ENCODE measurements at places on chromosomes 6 and 20. TPM values are rescaled to one million over a fixed set of nuclear protein-coding genes. Genes with fewer than 3 reads are reported as not detected.
A peak's percentile ranks its signal among the peaks of the same experiment; 100 is the strongest.

DLK2 gene
- 0.90 TPM for total RNA-seq

MUC22 gene
- not detected for total RNA-seq

IRF4 gene
- total RNA-seq, result not detected

PRSS35 gene
- 6.7 TPM for total RNA-seq

CYP39A1 gene
- not detected for total RNA-seq

RBPJL gene
- not detected for total RNA-seq

NKX2-2 gene
- total RNA-seq, result not detected

CLDN20 gene
- not detected for total RNA-seq

EDN1 gene
- total RNA-seq, result 8.6 TPM

CDH22 gene
- total RNA-seq, result not detected

MTHFD1L gene
- 53.2 TPM for total RNA-seq

TMC2 gene
- total RNA-seq, result not detected

LIN28B gene
- total RNA-seq, result not detected

CRYBG1 gene
- 1.1 TPM for total RNA-seq

FAM83C gene
- not detected for total RNA-seq

HMGN4 gene
- 50.2 TPM for total RNA-seq

DBNDD2 gene
- 1.3 TPM for total RNA-seq

DNA sequence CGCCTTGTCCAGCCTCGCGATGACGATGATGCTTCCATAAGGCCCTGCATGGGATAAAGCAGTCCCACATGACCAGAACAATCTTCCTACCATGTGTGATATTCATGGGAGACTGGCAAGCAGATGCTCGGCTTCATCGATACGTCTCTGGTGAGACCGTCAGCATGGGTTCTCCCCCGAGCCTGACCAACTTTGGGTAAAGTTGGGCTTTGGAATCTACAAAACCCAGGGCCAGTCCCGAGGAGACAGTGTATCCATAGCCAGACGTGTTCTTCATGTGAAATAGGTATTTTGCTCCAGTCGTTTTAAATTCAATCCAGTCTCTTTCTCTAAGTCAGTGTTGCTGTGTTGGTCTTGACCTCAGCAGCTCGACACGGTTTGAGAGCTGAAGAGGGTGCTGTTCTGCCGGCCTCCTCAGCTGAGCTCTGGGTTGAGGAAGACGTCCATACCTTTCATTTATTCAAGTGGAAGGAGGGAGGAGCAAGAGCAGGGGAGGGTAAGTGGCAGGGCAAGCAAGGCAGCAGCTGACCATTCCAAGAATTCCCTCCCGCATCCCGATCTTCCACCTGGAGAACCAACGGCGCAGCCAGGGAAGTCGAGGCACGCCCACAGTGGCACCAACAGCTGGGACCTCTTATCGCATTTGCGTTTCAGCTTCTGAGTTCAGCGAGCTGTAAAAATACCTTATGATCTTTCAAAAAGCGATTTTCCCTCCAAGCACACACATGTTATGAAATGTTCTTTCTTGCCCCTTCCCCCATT is 64.0 kb upstream of the THBS2 start:
- no peak for DNase-seq

- DNase-seq, result no peak
Measured at GRCh38 chr6:147447835-147448611, 60.5 kb upstream of the SAMD5 start.

DNA sequence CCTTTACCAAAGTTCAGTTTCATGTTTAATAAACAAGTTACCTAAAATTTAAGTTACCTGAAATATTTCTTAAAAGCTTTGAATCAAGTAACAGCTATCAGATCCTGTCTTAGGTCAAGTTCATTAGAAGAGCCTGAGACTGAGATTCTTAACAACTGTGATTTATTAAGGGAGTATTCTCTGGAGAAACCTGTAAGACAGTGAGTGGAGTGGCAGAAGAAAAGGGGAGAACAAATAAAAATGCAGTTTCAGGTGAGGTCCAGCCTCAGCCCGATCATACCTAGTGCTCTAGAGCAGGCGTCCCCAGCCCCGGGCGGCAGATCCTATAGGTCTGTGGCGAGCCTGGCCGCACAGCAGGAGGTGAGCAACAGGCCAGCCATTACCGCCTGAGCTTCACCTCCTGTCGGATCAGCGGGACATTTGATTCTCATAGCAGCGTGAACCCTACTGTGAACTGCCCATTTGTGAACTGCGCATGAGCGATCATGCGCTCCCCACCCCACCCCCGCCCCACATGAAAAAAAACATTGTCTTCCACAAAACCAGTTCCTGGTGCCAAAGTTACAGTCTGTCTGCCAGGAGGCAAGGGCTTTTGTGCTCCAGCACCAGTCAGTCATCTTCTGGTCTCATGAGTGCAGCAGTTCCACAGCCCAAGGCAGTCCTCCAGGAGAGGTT is 59.2 kb upstream of the ADGRB3 start:
- DNase-seq, result no peak

DNA sequence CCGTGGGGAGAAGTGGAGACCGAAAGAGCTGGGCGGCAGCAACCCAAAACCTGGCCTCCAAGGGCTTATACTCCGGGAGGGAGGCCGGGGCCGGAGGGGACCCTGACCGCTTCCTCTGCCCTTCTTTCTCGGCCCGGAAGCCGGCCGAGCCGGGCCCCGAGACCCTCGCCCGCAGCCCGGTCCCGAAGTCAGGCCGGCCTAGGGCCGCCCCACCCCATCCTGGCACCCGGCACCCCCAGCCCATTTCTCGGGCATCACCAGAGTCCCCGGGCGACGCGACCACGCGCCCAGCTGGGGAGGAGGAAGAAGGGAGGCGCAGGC is 572 bp upstream of the ZDHHC14 start:
- no peak for DNase-seq

GRCh38 chr6:1703091-1703855 is 93.6 kb downstream of the FOXC1 start:
- no peak for DNase-seq

- DNase-seq, result peak; percentile 9
Measured at GRCh38 chr6:150177952-150178520, 35.2 kb downstream of the PPP1R14C start.

- no peak for DNase-seq
Measured at GRCh38 chr20:37257988-37258387, 3.6 kb downstream of the GHRH start.

- no peak for DNase-seq
Measured at GRCh38 chr6:40472353-40472752, 114.8 kb downstream of the LRFN2 start.

GRCh38 chr6:27755768-27756167 is 156.4 kb downstream of the OR2B2 start:
- no peak for DNase-seq

- peak; percentile 86 for DNase-seq
Measured at GRCh38 chr6:145669627-145670034, 65.7 kb downstream of the EPM2A start.

DNA sequence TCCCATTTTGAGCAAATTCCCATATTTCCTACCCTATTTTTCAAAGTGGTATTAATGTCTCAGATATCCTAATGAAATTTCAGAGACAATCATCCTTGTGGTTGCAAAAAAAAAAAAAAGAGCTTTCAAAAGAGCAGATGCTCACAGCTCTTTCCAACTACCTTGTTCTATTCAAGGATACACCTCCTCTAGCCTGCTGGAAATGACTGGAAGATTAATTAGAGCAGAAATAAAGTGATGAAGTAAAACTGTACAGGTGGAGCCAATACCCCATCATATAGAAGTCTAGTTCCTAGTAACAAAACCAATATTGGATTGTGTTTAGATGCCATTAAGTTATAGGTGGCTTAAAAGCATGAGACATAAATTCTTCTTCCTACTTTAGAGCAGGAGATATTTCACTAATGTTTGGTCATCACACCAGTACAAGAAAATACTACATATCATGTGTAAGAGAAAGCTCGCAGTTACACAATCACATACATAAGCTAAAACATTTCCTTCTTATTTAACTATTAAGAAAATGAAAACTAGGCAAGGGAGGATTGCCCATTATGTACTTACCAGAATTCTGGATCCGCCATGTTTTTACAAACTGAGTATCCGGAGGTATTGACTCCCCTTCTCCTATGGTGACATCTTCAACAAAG is 42.4 kb downstream of the ILRUN start:
- DNase-seq, result no peak

DNA sequence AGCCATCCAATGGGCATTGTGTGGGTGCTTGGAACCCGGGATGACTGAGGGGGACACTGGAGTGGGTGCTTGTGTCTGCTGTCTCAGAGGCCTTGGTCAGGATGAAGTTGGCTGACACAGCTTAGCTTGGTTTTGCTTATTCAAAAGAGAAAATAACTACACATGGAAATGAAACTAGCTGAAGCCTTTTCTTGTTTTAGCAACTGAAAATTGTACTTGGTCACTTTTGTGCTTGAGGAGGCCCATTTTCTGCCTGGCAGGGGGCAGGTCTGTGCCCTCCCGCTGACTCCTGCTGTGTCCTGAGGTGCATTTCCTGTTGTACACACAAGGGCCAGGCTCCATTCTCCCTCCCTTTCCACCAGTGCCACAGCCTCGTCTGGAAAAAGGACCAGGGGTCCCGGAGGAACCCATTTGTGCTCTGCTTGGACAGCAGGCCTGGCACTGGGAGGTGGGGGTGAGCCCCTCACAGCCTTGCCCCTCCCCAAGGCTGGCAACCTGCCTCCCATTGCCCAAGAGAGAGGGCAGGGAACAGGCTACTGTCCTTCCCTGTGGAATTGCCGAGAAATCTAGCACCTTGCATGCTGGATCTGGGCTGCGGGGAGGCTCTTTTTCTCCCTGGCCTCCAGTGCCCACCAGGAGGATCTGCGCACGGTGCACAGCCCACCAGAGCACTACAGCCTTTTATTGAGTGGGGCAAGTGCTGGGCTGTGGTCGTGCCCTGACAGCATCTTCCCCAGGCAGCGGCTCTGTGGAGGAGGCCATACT is 49.4 kb downstream of the PYGB start:
- DNase-seq, result no peak

- no peak for DNase-seq
Measured at GRCh38 chr20:63846128-63846771, 15.0 kb upstream of the ABHD16B start.

DNA sequence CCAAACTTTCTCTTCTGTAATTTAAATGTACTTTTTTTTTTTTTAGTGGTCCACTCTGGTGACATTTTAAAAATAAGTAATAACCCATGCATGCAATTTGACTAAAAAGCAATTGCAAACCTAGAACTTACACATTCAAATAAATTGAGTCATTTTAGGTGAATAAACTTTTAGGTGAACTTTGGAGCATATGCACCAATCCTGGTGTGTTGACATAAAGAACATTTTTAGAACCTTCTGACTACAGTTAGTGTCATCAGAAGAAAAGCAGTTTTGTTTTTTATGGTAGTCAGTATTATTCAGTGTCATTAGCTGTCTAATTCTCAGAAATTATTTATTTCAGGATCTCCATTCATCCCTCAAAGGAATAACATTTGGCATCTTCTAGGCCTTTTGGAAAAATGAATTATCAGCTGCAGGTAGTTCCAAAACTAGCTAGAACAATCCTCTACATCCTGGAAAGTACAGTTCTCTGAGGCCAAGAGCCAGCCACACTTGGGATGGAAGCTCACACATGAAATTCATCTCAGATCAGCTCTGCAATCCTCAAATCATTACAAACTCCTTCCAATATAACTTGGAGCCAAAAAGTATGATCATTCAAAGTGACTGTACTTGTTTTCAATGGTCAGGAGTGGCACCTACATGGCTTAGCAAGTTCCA is 38.5 kb upstream of the SIM1 start:
- DNase-seq, result no peak

DNA sequence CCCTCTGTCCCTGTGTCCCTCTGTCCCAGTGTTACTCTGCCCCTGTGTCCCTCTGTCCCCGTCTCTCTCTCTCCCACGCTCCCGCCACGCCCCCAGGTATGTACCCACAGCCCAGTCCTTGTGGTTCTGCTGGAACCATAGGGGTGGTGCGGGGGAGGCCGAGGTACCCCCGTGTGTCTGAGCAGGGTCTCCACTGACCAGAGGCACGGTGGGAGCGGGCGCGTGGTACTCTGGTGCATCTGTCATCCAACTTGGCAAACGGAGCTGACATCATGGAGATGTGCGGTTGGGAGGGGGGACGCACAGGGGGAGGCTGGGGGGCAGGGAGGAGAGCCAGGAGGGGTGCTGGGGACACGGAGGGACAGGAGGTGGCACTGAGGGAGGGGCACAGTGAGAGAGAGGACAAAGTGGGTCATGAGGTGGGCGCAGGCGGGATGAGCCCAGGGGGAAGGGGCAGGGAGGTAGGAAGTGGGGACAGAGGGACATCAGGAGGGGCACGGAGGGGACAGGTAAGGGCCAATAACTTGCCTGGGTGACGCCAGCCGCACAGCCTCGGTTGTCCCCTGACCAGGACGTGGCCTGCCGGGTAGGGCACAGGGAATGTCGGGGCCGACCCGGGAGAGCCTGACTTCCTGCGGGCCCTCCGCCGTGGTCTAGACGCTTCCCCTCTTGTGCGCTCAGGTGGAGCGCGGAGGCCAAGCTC is 163.6 kb upstream of the PDE10A start:
- no peak for DNase-seq

- DNase-seq, result peak; percentile 73
Measured at GRCh38 chr20:32368925-32369324, 10.8 kb downstream of the ASXL1 start.

DNA sequence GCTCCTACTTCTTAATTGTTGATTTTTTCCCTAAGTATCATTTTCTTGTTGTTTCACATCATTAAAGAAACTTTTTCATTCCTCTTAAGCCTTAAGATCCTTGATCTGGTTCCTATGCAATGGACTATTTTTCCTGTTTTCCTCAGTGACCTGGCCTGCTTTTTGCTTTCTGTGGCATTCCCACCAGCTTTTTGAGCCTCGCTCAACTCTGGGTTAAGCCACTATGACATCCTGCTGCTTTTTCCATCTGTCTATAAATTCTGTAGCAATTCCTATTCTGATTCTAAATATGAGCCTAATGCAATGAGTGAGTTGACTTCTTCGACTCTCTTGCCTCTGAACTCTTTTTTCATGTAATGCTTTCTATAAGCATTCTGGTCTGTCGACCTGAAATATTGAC is 160.3 kb downstream of the GRM1 start:
- no peak for DNase-seq

GRCh38 chr20:8693709-8694108 is 375.2 kb upstream of the PLCB4 start:
- DNase-seq, result peak; percentile 93

DNA sequence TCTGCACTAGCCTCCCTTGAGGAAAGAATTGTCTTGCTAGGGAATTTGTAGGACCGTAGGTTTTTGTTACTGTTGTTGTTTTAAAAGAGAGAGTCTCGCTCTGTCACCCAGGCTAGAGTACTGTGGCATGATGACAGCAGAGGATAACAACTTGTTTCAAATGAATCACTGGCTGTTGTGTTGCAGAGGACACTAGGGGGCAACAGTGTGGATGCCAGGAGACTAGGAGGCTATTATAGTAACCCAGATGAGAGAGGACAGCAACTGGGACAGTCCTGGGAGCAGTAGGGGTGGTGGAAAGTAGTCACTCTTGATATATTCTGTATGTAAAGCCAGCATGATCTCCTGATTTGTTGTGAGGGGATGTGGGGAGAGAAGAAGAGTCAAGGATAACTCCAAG is 41.8 kb upstream of the LAMA4 start:
- peak; percentile 67 for DNase-seq

DNA sequence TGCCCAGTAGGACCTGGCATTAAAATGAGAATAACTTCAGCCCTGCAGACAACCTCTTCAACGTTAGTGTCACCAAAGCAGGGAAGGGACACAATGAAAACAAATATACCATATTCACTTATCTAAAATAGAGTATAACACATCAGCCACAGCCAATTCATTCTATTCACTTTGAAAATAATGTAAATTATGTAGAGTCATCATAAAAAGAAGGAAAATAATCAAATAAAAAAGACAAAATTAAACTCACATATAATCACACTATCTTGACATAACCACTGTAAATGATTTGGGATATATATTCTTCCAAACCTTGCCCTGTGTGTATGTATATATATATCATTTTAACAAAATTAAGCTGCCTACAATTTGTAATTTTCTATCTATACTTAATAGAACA is 78.1 kb upstream of the HEY2 start:
- no peak for DNase-seq
